ENCODE measurements at places on chromosomes 13 and 19. TPM values are rescaled to one million over a fixed set of nuclear protein-coding genes. Genes with fewer than 3 reads are reported as not detected.

The SYCN gene
- total RNA-seq: not detected

The ATP1A3 gene
- 0.29 TPM for total RNA-seq

The CYP2B6 gene
- total RNA-seq: 2.0 TPM

The SLC17A7 gene
- total RNA-seq: 0.29 TPM

The GPC5 gene
- total RNA-seq: 0.57 TPM

The ZNF506 gene
- 18.6 TPM for total RNA-seq

The REEP6 gene
- 16.6 TPM for total RNA-seq

The C19orf33 gene
- 3.0 TPM for total RNA-seq

The EDNRB gene
- 0.38 TPM for total RNA-seq

The TMPRSS9 gene
- not detected for total RNA-seq

The LSR gene
- total RNA-seq: 132 TPM

The HRC gene
- 2.1 TPM for total RNA-seq

The KLK15 gene
- not detected for total RNA-seq

The SDHAF1 gene
- 13.3 TPM for total RNA-seq

The IGFL3 gene
- not detected for total RNA-seq

The ZNF57 gene
- total RNA-seq: 5.3 TPM

The FUT1 gene
- 6.9 TPM for total RNA-seq

The NLRP12 gene
- not detected for total RNA-seq

The FLT3LG gene
- 1.1 TPM for total RNA-seq

The MADCAM1 gene
- 1.0 TPM for total RNA-seq

The KLK14 gene
- total RNA-seq: 0.89 TPM

The GARIN5A gene
- total RNA-seq: 11.6 TPM

The ZNF525 gene
- 27.2 TPM for total RNA-seq

The VASP gene
- total RNA-seq: 93.4 TPM

The RNF113B gene
- total RNA-seq: not detected

The TRAPPC5 gene
- 88.8 TPM for total RNA-seq

The PHLDB3 gene
- 20.3 TPM for total RNA-seq

The TMEM238 gene
- total RNA-seq: 5.0 TPM

The ZNF490 gene
- total RNA-seq: 15.1 TPM

The METTL21C gene
- not detected for total RNA-seq

The SBK2 gene
- total RNA-seq: 2.3 TPM

The TEX26 gene
- total RNA-seq: not detected

The ZNF829 gene
- 4.8 TPM for total RNA-seq

The PSG7 gene
- not detected for total RNA-seq

The ZNF729 gene
- not detected for total RNA-seq

The NXNL1 gene
- total RNA-seq: not detected

The ISYNA1 gene
- total RNA-seq: 234 TPM

The ZNF548 gene
- total RNA-seq: 30.7 TPM

The SIGLEC14 gene
- not detected for total RNA-seq
